ENCODE measurements at places on chromosomes 3 and 15.

DNA sequence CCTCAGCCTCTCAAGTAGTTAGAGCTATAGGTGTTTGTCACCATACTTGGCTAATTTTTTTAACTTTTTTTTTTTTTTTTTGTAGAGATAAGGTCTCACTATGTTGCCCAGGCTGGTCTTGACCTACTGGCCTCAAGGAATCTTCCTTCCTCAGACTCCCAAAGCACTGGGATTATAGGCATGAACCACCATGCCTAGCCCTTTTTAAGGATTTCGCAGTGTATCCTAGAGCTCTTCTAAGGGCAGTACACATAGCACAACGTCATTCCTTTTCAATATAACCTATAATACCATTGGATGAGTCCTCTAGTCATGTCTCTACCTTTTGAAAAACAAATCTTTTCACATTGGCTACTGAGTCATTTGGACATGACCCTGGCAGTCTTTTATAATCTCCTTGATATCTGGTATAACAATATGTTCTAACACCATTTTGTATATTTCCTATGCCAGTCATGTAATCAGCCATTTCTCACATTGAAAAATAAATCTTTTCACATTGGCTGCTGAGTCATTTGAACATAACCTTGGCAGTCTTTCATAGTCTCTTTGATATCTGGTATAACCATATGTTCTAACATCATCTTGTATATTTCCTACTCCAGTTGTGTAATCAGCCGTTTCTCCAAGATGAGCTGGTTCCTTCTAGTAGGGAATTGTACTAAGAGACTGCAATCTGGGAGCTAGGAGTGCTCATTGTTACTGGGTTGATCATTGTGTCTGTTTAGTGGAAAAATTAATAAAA lies 944.7 kb downstream of the MCTP2 start:
- no peak for DNase-seq

- DNase-seq = no peak
These were observed 70.0 kb downstream of the NLGN1 start for GRCh38 chr3:173467501-173467900.

DNA sequence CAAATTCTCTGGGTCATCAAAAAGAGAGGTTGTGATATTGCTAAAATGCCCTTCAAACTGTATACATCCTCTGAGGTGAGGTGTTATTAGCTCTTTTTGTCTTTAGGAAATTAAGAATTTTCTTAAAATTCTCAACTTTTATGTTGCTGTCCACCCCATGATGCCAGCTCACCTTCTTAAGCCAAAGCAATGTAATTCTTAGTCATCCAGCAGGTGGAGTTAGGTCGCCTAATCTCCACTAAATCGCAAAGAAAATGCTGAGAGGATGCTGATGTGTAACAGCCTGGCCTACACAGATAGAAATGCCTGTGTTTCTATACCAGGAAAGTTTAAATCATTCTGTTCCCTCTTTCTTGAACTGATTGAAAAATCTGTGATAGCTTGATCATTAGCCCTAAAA lies 770.2 kb upstream of the ALCAM start:
- no peak for DNase-seq

GRCh38 chr3:184582646-184583577 lies 21.3 kb downstream of the EPHB3 start:
- DNase-seq = no peak

DNA sequence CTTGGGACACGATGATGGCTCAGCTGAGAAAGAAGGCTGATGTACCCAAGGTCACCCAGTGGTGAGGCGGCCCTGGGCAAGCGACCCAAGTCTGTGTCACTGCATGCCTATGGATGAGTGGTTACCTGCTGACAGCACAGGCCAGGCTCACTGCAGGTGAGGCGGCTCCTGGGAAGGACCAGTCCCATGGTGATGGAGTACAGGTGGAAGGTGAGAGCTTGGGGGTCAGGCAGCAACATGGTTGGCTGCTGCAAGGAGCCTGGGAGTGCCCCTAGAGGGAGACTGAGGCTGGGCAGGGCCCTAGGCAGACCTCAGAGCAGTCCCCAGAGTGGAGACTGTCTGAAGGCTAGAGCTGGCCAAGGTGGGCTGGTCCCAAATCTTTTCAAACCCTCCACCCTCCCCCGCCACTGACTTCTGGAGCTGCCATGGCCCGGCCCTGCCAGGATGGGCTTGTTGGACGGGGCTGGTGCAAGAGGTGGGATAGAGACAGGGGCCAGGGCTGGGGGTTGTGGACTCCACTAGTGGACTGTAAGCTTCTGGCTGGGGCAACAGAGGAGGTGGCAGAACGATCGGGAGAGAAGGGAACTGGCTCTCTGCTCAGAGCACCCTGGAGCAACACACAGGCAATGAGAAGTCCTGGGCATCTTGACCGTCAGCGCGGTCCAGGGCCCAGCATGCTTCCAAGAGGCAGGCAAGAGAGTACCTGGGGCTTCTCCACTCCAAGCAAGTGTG lies 72.5 kb upstream of the SLC6A11 start:
- DNase-seq = no peak

DNA sequence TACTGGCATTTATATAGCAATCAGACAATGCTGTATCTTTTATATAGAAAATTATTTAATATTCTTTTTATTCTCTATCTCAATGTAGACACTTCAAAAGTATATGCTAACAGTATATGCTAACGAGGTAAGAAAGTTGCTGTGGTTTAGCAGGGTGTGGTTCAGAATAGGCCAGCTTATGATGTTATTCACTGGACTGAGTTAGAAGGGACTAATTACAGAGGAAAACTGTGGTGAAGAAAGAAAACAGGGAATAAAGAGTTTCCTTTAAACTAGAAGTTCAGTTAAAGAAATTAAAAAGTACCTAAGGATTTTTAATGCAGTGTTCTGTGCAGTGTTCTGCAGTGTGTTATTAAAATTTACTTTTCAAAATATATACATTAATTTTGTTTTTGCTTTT lies 59.4 kb downstream of the MYO9A start:
- DNase-seq = no peak

GRCh38 chr3:30539772-30540171 lies 66.6 kb upstream of the TGFBR2 start:
- DNase-seq = no peak

DNA sequence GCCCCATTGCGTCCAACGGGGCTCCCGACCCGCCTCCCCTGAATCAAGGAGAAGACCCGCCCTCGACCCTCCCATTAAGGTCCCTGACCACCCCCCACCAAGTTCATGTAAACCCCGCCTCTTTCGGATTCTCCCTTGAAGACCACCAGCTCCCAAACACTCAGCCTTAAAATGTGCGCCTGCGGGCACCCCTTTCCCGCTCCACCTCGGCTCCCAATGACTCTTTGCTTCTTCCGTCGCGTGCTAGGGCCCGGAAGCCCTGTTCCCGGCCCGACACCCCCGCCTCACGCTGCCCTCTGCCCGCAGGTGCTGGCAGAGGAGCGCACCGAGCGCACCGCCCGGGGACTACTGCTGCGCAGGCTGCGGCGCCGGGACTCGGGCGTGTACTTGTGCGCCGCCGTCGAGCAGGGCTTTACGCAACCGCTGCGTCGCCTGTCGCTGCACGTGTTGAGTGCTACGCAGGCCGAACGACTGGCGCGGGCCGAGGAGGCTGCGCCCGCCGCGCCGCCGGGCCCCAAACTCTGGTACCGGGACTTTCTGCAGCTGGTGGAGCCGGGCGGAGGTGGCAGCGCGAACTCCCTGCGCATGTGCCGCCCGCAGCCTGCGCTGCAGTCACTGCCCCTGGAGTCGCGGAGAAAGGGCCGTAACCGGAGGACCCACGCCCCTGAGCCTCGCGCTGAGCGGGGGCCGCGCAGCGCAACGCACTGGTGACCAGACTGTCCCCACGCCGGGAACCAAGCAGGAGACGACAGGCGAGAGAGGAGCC lies 2.7 kb upstream of the LSMEM2 start:
- no peak for DNase-seq

DNA sequence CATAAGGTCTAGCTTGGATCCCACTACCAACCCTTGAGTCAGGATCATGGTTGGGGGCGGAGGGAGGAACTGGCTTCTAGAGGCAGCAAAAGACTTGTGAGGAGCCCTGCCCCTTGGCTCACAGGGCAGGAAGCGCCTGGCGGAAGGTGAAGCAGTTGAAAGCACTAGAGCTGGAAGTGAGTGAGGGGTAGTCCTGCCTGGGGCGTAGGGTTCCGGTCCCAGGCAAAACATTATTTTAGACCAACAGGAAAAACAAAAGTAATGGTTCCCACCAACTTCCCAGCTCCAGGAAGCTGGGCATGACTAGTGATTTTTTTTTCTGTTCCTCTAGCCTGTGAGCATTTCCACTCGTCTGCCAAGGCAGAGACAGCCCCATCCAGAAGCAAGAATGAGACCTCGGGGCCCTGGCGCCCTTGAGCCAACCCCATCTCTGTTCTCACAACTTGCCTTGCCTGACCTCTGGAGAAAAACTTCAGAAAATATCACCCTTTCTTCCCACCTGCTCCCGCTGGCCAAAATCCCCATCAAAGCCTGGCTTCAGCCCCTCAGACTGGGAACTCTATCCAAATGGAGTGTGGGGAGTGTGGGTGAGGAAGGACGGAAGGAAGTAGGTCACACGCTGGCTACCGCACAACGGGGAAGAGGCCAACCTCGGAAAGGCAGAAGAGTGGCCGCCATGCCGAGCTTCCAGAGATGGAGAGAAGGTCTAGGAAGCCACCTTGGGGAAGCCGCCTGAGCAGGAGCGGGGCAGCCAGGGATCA lies 57.5 kb downstream of the RBPMS2 start:
- DNase-seq = no peak

DNA sequence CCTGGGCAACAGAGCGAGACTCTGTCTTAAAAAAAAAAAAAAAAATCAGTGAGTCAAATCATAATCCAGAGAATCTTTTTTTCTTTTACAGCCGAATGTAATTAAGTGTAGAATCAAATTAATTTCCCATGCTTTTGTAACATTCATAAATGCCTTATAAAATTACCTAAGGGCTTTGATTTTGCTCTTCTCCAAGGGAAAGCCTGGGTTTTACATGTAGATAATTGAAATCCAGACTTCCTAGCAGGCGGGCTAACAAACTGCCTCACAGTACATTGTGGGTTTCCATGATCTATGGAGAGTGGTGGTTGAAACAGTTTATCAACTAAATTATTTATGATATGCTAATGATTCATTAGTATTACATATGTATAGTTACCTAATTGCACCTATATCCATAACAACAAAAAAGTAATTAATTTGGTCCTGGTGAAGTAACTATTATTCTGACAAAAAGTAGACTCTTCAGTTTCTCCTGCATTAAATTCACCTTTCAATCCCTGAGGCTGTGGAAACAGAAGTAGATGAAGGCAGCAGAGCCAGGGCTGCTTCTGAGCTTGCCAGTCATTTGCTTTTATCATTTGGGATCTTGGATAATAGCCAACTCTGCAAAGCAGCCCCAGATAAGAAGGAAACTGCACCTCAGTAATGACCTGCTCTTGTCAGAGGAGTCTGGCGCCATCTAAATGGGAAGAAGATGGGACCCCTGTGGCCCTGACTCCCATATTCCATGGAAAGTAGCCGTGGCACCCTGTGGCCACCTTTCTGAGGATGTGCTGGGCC lies 9.5 kb downstream of the CCR9 start:
- DNase-seq = no peak

DNA sequence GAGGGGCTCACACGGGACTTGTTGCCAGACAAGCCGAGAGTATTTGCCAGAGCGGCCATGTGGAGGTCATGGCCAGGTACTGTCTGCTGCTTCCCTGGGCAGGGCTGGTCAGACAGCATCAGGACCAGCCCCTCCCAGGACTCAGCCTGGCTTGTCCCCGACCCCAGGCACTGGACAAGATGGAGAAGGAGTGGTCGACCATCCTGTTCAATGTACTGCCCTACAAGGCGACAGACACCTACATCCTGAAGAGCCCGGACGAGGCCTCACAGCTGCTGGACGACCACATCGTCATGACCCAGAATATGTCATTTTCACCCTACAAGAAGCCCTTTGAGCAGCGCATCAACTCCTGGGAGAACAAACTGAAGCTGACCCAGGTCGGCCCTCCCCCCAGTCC lies 38.6 kb downstream of the DNAH1 start:
- no peak for DNase-seq

DNA sequence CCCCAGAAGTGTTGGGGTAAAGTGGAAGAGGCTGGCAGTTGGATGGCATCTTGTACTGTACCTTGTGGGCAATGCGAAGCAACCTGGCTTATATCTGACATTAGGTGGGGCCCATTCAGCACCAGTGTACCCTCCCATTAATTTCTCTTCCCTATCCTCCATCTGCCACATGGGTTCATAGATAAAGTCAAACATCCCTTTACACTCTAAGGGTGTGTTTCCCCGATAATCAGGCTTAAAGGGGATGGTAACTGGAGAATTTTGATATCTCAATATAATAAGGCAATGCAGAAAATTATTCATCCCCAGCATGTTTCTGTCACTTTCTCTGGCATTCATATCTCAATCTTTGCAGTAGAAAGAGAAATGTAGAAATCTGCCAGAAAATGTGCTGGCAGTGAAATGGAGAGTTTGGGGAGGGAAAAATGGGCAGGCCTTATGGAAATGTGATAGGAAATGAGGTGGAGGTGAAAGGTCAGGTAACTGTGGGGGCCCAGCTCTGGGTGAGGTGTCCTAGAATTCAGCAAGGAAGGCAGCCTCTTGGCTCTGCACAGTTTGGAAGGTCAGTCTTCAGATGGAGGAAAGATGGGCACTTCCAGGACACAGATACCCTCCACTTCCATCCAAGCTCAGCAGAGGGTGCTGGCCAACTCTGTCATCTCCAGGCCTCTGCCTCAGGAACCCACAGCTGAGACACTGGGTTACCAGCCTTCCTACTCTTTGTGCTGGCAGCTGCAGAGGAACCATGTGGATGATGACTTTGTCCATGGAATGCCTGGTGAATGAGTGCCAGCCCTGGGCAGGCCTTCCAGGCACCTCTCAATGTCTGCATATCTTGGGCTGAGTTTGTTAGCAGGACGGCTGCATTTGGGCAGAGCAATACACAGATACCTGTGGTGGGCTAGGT lies 325.9 kb upstream of the CTDSPL start:
- no peak for DNase-seq

GRCh38 chr15:91319371-91320059 lies 219.5 kb downstream of the SV2B start:
- DNase-seq = no peak
